Pancreas (tissue), 10 donors: ENCODE measurements at places on chromosomes 7 and 10. TPM values are rescaled to one million over a fixed set of nuclear protein-coding genes. Genes with fewer than 3 reads are reported as not detected.

GBX1 gene
- not detected for polyA plus RNA-seq

GPRIN2 gene
- 12.3 TPM for polyA plus RNA-seq

GRCh38 chr7:27263781-27264180, 21.2 kb downstream of the EVX1 start:
- DNase-seq = no peak

DNA sequence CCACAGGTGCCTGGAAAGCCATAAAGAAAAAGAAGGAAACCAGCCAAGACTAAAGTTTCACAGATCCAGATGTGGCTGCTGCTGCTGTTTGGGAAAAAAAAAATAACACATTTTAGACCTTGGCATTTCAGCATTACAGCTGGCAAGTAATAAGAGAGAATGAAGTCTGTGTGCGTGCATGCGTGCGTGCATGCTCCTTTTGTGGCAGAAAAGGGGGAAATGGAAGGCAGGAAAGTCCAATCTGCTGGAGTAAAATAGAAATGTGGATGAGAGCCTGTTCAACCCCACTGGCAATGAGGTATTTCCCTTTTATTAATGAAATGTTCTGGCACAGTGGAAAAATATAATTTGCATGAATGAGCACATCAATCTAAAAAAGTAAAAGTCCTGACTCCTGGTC, 137.0 kb upstream of the SEMA3A start:
- no peak for DNase-seq

- DNase-seq = no peak
Measured at GRCh38 chr7:90560730-90561129, 35.4 kb upstream of the CDK14 start.
